Fibroblast of upper back skin (primary cell): ENCODE measurements at places on chromosomes 3 and 15.
A peak's percentile ranks its signal among the peaks of the same experiment; 100 is the strongest.

DNA sequence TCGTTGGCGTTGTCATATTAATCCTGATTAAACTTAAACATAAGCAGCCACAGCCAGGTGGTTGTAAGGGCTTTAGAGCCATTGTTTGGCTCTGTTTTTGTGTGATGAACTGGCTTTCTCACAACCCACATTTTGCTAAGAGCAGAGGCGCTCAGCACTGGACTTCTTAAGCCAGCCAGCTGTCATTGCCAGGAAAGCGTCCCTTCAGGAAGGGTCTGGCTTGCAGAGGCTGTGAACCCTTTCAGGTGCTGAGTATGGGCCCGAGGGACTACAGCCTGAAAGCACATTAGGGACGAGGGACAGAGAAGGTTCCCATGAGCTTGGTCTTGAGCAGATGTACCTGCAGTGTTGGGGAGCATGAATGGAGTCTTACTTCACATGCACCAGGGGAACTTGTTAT lies 112.3 kb downstream of the CHCHD6 start:
- DNase-seq: no peak

GRCh38 chr3:11583638-11584046 lies 60.1 kb downstream of the VGLL4 start:
- DNase-seq: peak; percentile 34

- no peak for DNase-seq
These were observed 146.3 kb downstream of the ANXA2 start for GRCh38 chr15:60251300-60252070.

GRCh38 chr3:183357564-183358079 lies 70.8 kb downstream of the MCF2L2 start:
- no peak for DNase-seq

DNA sequence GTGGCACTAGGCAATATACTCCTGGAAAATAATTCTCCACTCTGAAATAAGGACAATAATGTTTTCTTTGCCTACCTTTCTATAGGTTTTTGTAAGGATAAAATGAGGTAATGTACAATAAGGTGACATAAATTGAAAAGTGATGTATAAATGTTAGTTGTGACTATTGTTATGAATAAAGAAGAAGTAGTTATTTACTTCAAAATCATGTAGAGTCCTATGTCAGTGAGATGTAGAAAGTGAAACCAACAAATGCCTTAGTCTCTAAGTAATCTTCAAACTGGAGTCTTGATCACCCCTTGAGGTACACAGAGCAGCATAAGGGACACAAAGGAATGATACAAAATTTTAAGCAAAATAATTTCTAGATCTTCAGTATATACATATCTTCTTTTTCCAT lies 60.3 kb upstream of the TP63 start:
- no peak for DNase-seq

- no peak for DNase-seq
These were observed 5.8 kb upstream of the SAMMSON start for GRCh38 chr3:69993757-69994156.

DNA sequence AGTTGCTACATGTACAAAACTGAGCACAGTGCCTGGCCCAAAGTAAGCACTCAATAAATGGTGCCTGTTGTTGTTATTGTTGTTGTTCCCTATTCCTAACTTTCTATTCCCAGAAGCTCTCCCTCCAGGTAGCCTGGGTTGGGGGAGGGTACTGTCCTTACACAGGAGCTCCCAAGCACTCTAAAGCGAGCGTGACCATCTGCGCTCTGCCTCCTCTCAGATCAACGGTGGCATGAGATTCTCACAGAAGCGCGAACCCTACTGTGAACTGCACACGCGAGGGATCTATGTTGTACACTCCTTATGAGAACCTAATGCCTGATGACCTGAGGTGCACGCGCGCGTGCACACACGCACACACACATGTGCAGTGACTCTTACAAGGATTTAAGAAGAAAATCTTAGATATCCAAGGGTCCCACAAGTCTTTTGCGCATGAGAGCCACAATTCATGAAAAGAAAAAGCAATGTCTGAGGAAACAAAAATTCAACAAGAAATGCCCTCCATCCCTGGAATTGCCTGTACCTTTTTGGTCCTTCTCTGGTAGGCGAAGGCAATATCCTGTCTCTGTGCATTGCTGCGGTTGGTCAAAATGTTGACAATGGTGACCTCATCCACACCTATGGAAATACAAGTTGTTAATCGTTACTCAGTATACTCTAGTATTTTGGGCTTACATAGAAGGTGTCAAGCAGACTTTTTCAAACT lies 33.7 kb downstream of the ANXA2 start:
- no peak for DNase-seq

GRCh38 chr3:31213869-31214486 lies 318.7 kb upstream of the STT3B start:
- DNase-seq: no peak

- no peak for DNase-seq
These were observed 87.5 kb upstream of the CBLB start for GRCh38 chr3:105956306-105956705.

GRCh38 chr3:107222907-107223306 lies 154.3 kb upstream of the CCDC54 start:
- peak; percentile 45 for DNase-seq
